ENCODE measurements at places on chromosomes 4 and X.

- no peak for DNase-seq
Measured at GRCh38 chr4:54588404-54588803, 69.4 kb upstream of the KIT start.

DNA sequence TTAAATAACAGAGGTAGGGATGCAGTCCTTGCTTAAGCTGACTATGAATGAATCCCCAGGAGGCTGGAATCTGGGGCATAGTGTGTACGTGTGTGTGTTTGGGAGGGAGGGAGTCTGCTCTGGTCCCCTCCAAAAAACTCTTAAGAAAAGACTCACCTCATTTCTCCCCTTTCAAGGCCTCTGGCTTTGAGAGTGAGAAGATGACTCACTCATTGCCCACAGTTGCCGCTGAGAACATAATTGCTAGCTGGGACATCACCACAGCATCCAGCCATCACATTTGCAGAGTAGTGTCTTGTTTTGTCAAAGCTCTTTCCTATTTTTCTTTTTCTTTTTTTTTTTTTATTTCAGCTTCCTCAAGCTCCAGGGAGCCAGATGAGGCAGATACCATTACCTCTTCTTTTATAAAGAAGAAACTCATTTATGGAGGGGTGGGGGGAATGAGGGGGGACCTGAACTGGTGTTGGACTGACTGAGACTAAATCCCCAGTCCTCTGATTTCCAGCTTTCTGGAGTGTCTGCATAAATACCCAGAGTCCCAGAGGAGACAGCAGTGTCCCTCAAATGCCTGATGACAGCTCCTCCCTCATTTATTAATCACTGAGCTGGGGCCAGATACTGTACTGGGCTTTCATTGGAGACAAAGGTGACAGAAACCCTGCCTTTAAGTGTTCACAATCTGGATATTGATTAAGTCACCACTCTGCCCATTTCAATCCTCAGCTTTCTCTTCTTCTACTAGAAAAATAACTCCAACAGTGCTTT lies 61.9 kb upstream of the LAS1L start:
- DNase-seq = no peak

DNA sequence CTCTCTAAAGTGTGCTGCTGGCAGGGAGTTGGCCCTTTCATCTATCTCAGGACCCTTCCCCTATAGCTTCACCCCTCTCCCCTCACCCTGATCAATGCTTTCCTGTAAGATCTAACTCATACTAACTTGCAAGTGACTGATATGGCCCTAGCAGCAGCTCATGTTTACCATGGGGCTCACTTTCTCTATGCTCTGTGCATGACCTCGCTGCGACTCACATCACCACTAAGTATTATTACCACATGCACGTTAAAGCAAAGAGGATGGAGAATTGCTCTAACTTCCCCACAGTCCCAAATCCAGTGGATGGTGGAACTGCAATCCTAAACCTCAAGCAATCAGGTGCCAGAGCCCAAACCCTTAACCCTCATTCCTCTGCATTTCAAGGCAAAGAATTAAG lies 626.6 kb downstream of the MID1IP1 start:
- DNase-seq = no peak

- no peak for DNase-seq
Measured at GRCh38 chrX:105845631-105846030, 23.3 kb downstream of the NRK start.

- no peak for DNase-seq
Measured at GRCh38 chr4:69092190-69092589, 4.1 kb upstream of the UGT2B7 start.

DNA sequence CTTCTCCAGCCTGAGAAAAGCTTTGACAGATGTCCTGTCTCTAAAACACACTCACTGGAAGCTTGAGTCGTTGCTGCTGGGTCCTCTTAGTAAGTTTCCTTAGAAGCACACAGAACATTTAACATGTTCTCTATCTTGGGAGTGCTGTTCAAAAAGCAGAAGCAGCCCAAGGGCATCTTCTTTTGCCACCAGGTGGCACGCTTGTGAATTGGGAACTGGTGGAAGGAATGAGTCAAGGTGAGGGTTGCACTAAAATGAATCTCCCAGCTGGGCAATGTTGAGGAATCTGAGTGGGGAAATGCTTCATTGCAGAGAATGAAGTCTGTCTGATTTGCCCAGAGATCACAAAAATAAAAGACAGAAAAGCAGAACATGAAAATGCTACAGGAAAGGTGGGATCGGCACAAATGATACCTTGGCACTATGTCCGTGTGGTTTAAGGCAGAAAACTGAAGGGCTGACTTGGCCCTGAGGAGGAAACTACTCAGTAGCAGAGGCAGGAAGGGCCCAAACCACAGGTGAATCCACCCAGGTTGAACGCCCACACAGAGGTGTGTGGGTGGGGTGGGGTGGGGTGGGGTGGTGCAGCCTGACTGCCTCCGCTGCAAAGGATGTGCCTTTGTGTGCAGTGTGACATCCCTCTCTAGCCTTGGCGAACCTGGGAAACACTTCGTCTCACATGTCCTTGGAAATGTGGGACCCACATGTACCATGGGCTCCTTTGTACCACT lies 26.0 kb downstream of the KIT start:
- DNase-seq = no peak

All from vagina (tissue), 2 donors.